NCI-H1092 (cell line): ENCODE measurements at places on chromosomes 2 and 18.

GRCh38 chr2:120861576-120862191 lies 126.0 kb downstream of the GLI2 start:
- DNase-seq = no peak

DNA sequence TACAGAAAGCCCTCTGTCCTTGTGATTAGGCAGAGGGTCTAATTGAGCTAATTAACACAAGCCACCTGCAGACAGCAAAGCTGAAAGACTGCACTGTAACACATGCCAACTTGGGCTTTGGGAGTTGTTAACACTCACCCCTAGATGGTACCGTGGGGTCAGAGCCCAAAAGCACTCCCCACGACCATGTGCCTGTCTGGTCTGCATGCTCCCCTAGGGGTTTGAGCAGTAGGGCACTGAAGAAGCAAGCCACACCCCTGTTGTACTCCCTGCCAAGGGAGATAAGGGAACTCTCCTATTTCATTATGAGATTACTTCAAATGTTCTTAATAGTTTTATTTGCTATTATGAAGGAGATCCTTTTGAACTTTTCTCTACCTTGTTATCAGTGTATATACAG lies 560.1 kb upstream of the FSHR start:
- no peak for DNase-seq

- DNase-seq = no peak
These were observed 961.0 kb upstream of the CDH2 start for GRCh38 chr18:29137773-29138495.

- no peak for DNase-seq
These were observed 34.7 kb downstream of the RALB start for GRCh38 chr2:120287183-120288015.

DNA sequence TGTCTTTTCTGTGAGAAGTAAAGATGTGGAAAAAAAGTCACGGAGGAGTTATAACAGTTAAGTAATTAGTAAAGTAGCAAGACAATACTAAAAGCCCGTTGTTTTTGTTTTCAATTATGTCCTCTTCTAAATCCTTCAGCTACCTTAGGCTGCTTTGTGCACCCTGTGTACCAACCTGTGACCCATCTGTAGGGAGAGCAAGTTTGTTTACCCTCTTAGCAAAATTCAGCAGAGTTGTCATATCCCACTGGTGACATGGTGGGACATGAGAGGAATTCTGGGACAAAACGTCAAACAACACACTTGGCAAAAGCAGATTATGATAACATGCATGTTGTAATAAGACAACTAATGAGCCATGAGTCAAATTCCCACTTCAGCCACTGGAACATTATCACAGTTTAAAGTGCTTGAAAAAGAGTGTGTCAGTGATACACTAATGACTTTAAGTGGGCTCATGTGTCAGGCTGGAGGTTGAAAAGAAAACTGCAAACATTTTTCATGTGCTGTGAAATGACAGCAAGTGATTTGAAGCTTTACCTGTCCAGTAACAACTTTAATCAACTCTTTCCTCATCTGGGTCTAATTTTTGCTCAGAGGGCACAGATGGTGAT lies 392.8 kb upstream of the ACVR2A start:
- DNase-seq = no peak

DNA sequence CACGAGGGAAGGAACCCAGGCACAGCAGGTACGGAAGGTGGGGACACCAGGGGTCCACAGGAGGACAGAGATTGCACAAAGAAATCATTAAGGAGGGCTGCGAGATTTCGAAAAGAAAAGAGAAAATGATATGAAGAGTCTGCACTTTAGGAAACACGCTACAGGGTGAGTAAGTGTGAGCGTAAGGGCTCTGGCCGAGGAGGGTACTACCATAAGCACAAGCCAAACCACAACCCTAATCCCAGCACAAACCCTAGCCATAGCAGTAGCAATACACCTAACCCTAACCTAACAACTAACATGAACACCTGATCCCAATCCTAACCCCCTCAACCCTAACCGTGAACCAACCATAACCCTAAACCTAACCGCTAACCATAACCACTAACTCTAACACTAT lies 104.0 kb downstream of the ZNF516 start:
- DNase-seq = no peak

GRCh38 chr2:84757648-84758047 lies 123.2 kb downstream of the TRABD2A start:
- DNase-seq = no peak

- DNase-seq = no peak
These were observed 85.9 kb downstream of the CERKL start for GRCh38 chr2:181570833-181571661.

DNA sequence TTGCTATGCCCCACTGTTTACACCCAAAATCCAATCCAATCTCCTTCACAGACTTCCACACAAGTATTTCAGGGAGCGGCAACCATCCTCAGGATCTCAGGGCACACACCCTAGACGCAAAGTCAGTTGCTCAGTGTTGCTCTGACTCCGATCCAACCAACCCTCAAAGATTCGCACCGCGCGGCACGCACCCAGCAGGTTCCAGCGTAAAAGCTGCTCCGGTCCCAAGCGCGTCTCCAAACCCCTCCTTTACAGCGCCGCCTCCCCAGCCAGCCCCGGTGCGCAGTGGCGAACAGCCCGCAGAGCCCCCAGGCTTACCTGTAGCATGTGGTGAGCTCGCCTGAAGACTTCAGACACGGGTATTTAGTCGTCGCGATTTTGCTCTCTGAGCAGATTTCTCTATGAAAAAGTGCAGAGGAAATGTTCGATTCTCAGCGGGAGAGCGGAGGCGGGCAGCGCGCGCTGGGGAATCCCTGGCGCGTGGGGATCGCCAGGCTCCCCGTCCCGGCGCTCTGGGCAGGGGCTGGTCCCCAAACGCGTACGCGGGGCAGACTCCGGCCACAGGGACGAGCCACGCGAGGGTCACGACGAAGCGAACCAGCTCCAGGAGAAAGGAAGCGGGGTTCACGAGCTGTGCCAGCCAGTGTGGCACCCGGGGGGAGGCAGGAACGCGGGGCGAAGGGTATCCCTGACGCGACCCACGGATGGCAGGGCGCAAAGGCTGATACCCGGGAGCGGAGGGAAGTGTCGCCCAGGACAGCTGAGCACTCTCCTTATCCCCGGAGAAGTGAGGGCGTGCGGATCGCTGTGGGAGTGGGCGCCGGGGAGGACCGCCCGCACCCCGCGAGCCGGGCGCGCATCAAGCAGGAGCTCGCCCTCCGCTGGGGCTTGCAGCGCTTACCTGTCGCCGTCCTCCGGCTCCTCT lies 650 bp downstream of the CCBE1 start:
- no peak for DNase-seq

- DNase-seq = no peak
These were observed 26.2 kb downstream of the CREG2 start for GRCh38 chr2:101361121-101361520.

DNA sequence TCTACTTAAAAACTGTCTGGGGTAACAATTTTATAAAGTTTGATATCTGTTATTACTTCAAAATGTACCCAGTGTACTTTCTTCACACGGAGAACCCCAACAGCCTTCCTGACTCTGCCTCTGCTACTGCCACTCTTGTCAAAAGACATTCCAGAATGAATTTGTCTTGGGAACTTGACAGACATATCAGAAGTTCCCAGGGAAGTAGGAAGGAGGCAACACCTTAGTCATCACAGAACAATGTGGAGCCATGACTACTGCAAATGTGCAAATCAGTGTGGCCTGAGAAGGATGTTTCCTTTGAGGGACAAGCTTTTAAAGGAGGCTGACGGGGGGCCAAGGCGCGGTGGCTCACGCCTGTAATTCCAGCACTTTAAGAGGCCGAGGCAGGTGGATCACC lies 133.8 kb upstream of the RNF152 start:
- no peak for DNase-seq

DNA sequence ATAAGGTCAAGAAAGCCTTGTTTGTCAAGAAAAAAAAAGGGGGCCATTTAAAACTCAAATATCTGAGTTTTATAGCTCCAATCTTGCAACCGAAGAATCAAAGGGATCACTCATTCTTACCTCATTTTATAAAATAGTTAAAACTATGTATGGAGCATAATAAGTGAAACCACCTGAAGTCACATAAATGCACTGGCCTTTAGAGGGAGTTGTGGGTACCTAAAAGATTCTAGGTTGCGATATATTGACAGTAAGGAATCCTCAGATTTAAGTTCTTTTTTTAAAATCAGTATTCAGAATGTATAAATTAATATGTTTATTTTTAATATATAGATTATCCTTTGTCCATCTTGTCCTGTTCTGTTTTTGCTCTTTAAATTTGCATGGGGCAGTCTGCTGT lies 3.4 kb downstream of the ARHGAP28 start:
- no peak for DNase-seq

DNA sequence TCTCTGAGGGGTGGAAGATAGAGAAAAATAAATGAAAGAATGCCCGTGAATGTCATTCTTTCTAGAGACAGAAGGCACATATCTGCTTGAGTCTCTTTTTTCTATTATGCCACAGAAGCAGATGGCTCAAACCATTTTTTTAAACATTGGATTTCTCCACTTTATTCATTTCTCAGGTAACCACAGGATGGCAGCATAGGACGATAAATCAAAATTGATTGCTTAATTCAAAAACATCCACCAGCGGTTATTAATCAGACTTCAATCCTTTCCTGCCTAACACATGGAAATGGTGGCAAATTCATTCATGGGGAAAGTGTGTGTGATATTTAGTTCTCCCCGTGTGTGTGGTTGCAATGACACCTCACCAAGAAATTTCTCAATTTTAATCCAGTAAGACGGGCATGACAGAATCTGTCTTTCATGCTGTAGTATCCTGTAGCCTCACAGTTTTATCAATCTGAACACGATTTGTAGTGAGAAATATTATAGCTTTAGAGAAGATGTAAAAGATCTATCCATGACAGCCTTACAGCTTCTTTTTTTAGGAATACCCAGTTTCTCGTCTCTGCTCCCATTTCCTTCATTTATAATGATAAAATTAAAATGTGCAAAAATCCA lies 72.2 kb downstream of the DSC3 start:
- DNase-seq = peak; percentile 31

DNA sequence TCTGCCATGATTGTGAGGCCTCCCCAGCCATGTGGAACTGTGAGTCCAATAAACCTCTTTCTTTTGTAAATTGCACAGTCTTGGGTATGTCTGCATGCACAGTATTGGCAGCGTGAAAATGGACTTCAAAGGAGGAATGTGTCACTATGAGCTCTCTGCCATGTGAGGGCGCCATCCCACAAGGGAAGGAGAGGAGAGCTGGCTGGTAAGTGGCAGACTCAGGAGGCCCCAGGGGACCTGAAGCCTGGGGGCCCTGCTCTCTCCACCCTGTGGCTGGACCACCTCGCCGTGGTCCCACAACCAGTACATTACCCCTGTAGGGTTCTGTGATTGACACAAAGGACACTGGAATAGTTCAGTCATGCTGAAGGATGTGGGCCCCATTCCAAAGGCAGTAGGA lies 122.1 kb downstream of the RPIA start:
- DNase-seq = no peak

DNA sequence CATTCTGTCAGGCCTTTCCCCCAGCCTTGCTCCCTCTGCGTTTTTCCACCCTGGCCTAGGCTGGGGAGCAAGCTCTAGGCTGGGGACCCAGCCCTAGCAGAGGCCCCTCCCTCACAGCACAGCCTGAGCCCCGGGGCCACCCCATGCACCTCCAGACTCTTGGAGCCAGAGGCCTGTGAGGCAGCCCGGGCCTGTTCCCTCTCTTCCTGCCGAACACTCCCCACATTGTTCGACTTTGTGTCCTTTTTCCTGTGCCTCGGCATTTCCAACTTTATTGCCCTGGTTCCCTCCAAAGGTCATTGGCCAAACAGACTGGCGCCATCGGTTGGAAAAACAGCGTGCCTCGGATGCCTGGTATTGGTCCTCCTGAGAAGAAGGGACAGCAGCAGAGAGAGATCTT lies 79.7 kb downstream of the HS1BP3 start:
- no peak for DNase-seq

- peak; percentile 27 for DNase-seq
These were observed 9.6 kb downstream of the SNTG2 start for GRCh38 chr2:960061-960736.

GRCh38 chr2:219073413-219074129 lies 12.8 kb upstream of the IHH start:
- DNase-seq = peak; percentile 9

GRCh38 chr2:212052412-212053159 lies 486.0 kb downstream of the ERBB4 start:
- no peak for DNase-seq

- no peak for DNase-seq
These were observed 23.6 kb downstream of the NPPC start for GRCh38 chr2:231902598-231902997.

GRCh38 chr2:235320326-235320725 lies 173.5 kb upstream of the AGAP1 start:
- DNase-seq = no peak

DNA sequence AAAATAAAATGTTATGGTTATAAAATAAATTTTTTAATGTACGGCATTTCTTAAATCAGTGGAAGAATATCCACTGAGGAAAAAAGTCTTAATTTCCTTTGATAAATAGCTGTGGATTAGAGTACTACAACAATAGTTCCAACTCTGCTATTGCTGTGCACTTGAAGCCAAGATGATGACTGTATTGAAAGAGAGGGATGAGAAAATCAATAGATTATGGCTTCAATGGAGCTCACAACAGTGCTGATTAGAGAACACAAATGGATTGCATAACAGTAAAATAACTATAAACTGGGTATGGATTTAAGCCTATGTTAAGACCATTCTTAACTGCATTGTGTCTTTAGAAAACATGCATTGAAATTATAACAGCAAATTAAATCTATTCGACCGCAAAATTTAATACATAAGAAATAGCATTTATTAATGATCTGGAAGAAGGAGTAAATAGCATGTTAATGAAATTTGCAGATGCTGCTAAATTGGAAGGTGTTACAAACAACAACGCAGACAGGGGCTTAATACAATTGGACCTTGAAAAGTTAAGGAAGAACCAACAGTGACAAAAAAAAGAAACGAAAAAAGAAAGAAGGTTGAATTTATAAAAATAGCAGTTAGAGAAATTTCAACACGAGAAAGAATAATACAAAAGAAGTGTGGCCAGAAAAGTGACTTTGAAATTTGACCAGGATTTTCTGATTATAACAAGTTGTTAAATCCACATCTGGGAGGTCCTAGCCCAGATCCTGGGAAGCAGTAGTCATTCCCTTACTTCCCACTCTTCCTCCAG lies 8.6 kb upstream of the MAP3K20 start:
- no peak for DNase-seq

DNA sequence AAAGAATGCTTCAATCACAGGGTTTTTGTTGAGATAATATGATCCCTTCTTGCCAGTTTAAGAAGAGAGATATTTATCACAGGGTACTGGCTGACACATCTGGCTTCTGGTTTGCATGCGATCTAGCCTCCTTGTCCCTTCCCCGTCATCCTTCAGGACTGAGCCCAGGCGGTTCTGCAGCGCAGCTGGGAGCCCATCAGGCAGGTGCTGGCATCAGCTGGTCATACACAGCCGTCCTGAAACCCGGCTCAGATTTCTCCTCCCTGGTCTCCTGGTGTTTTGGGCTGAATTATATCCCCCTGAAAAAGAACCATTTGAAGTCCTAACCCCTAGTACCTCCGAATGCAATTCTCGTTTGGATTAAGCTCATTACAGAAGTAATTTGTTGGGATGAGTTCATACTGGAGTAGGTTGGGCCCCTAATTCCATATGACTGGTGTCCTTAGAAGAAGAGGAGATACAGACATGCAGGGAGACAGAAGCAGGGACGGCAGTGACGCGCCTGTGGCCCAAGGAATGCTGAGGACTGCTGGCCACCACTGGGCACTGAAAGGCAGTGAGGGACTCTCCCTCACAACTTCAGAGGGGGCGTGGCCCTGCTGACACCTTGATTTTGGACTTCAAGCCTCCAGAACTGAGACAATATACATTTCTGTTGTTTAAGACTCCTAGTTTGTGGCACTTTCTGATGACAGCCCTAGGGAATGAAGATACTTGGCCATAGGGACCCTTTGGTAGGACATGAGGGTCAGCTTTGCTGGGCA lies 83.9 kb upstream of the ODC1 start:
- DNase-seq = no peak
